Activated T-helper 1 cell treated with anti-CD3 and anti-CD28 coated beads, Interleukin-12 subunit alpha, Interleukin-12 subunit beta, Interleukin-2, Interleukin-4 antibody, amounts not matched to agents 30 ng/mL and 10 ng/mL and 1 ng/mL, durations not matched to agents 14 hours and 24 hours and 36 hours (primary cell): ENCODE measurements at places on chromosomes 7 and 10.

GRCh38 chr10:66180021-66180420, 745.8 kb upstream of the LRRTM3 start:
- no peak overlapping the region for H3K4me3 ChIP-seq
- no peak overlapping the region for H3K27ac ChIP-seq
- DNase-seq = no peak
- H3K27me3 ChIP-seq = no peaks in the 10 kb centered on the region
- no peaks in the 10 kb centered on the region for H3K4me1 ChIP-seq

- H3K27ac ChIP-seq = no peak overlapping the region
- DNase-seq = no peak
- peaks cover 9% of the 10 kb centered on the region for H3K27me3 ChIP-seq
- no peak overlapping the region for H3K4me3 ChIP-seq
Measured at GRCh38 chr7:7331523-7331922, 149.2 kb downstream of the C1GALT1 start.

DNA sequence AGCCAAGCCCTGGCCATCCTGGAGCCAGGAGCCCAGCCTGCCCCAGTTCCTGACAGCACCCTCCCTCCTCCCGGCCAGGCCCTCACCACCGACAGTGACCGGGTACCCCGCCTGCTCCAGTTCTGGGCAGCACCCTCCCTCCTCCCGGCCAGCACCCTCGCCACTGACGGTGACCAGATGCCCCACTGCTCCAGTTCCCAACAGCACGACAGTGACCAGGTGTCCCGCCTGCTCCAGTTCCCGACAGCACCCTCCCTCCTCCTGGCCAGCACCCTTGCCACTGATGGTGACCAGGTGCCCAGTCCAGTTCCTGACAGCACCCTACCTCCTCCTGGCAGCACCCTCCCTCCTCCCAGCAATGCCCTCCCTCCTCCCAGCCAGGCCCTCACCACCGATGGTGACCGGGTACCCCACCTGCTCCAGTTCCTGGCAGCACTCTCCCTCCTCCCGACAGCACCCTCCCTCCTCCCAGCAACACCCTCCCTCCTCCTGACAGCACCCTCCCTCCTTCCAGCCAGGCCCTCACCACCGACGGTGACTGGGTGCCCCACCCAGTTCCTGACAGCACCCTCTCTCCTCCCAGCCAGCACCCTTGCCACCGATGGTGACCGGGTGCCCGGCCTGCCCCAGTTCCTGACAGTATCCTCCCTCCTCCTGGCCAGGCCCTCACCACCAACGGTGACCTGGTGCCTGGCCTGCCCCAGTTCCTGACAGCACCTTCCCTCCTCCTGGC, 40.3 kb downstream of the VIPR2 start:
- no peaks in the 10 kb centered on the region for H3K4me1 ChIP-seq
- H3K27ac ChIP-seq = no peak overlapping the region
- no peak overlapping the region for H3K4me3 ChIP-seq
- no peak for DNase-seq
- H3K36me3 ChIP-seq = peaks cover 4% of the 10 kb centered on the region
- no peaks in the 10 kb centered on the region for H3K27me3 ChIP-seq

GRCh38 chr7:11171569-11172192, 198.0 kb downstream of the PHF14 start:
- H3K27me3 ChIP-seq = no peaks in the 10 kb centered on the region
- peaks cover 6% of the 10 kb centered on the region for H3K4me1 ChIP-seq
- no peak overlapping the region for H3K4me3 ChIP-seq
- no peaks in the 10 kb centered on the region for H3K36me3 ChIP-seq
- no peak overlapping the region for H3K27ac ChIP-seq
- no peak for DNase-seq

DNA sequence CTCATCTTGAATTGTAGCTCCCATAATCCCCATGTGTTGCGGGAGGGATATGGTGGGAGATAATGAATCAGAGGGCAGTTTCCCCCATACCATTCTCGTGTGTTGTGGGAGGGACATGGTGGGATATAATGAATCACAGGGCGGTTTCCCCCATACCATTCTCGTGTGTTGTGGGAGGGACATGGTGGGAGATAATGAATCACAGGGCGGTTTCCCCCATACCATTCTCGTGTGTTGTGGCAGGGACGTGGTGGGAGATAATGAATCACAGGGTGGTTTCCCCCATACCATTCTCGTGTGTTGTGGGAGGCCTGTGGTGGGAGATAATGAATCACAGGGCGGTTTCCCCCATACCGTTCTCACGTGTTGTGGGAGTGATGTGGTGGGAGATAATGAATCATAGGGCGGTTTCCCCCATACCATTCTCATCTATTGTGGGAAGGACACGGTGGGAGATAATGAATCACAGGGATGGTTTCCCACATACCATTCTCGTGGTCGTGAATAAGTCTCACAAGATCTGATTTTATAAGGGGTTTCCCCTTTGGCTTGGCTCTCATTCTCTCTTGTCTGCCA, 271.0 kb downstream of the MAD1L1 start:
- H3K27ac ChIP-seq = peak overlapping the region; percentile 87
- peaks cover 5% of the 10 kb centered on the region for H3K27me3 ChIP-seq
- no peak overlapping the region for H3K4me3 ChIP-seq
- H3K36me3 ChIP-seq = peaks cover 44% of the 10 kb centered on the region
- peaks cover 14% of the 10 kb centered on the region for H3K4me1 ChIP-seq
